ENCODE measurements at places on chromosomes 7 and 10.

GRCh38 chr7:135100856-135101255 lies 47.0 kb upstream of the TMEM140 start:
- DNase-seq, result no peak

GRCh38 chr10:88194041-88194887 lies 330.8 kb downstream of the PTEN start:
- peak; percentile 57 for DNase-seq

DNA sequence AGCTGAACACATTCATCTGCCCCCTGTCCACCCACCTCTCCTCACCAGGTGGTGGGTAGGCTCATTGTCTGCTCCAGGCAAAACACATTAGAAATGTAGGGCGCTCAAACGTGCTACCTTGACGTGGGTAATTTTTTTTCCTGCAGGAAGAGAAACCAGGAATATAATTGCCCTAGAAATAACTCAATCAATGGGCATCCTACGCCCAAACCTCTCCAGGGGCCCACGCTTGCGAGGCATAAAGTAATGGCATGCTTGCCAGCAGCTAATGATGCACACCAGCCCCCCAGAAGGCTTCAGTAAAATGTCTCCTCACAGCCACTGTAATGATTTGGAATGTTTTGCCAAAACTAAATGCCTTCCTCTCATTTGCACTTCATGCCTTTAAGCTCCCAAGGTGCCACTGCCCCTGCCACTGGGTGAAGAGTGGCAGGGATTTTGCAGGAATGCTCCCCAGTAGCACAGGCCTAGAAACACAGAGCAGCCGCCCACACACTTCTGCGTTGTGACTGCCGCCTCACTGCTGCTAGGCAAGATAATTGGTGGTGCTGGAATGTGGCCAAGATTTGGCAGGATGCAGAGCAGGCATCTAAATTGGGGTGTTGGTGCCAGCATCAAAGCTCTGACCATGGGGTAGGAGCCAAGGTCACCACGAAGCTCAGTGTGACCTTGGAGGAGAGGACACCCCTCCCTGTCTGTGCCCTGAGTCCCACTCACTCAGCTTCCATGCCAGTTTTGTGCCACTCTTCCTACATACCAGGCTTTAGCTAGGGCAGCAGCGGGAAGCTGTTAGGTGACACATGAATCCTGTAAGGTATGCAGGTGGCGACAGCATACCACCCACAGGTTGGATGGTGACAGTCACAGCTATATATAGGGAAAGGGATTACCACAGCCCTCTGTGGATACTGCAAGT lies 48.7 kb upstream of the PPP1R3C start:
- no peak for DNase-seq

- no peak for DNase-seq
Observed at GRCh38 chr7:156702399-156702798, 61.8 kb downstream of the RNF32 start.

DNA sequence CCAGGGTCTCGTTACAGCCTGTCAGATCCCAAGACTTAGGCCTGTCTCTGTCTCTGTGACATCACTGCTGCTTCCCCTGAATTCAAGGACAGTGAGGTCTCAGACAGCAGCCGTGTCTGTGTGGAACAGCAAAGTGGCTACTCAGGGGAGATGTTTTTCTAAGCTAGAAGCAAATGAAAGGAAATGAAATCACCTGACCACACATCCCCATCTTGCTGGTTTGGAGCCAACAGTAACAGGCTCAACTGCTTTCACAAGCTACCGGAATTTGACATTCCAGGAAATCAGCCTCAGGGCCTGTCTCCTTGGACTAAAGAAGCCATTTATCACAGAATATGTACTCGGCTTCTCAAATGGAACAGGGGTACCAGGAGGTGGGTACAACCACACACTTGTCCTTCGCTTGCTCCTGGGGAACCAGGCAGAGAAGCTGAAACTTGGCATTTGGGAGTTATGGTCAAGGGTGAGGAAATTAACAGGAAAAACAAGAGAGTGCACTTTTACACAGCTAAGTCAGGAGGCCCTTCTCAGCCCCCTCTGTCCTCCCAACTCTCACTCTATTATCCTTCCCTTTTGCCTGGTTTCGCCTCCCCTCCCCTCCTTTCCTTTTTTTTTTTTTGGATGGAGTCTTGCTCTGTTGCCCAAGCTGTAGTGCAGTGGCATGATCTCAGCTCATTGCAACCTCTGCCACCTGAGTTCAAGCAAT lies 73.2 kb downstream of the SPDYE5 start:
- DNase-seq, result no peak
